ENCODE measurements at places on chromosomes 4 and X. TPM values are rescaled to one million over a fixed set of nuclear protein-coding genes. Genes with fewer than 3 reads are reported as not detected.

Gene SORCS2
- 6.6 TPM for total RNA-seq

Gene GATA1
- total RNA-seq: not detected

Gene NALF2
- total RNA-seq: not detected

Gene FGFBP2
- not detected for total RNA-seq

Gene THOC2
- 78.0 TPM for total RNA-seq

Gene DGKK
- not detected for total RNA-seq

Gene FRMPD4
- 0.23 TPM for total RNA-seq

Gene AVPR2
- not detected for total RNA-seq

Gene FGA
- total RNA-seq: not detected

Gene HSFX3
- total RNA-seq: not detected

Gene TLR3
- not detected for total RNA-seq

Gene UGT2B7
- total RNA-seq: not detected

Gene SPATA4
- total RNA-seq: 0.15 TPM

Gene RPL39
- total RNA-seq: 1,578 TPM

Gene TCEAL3
- 18.3 TPM for total RNA-seq

Gene ALG13
- 101 TPM for total RNA-seq
